ENCODE measurements at places on chromosomes 6 and 20.

- no peak for DNase-seq
These were observed 489.3 kb upstream of the FLRT3 start for GRCh38 chr20:14826543-14827313.

GRCh38 chr6:157200611-157201010 is 122.7 kb downstream of the TMEM242 start:
- DNase-seq = no peak

DNA sequence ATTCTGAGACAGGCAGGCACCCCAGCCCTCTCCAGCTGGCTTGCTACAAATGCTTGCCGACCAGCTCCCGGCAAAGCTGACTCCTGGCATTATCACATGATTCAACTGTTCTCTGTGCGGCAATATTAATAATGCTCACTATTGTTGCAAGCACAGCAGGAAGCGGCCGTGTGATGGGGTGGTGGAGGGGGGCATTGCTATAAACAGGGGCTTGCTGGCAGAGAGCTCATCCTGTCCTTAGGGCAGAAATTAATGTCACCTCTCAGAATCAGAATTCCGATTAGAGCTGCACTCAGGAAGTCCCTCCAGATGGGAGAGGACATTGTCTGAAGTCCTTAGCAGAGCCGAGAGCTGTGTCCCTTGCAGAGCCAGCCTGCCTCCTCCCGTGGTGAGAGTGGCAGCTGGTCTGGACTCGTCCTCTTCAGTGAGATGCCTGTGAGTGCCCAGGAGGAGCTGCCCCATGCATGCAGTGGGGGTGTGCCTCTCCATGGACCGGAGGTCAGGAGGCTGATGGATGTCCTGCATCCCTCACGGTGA is 162.5 kb downstream of the CDH4 start:
- no peak for DNase-seq

DNA sequence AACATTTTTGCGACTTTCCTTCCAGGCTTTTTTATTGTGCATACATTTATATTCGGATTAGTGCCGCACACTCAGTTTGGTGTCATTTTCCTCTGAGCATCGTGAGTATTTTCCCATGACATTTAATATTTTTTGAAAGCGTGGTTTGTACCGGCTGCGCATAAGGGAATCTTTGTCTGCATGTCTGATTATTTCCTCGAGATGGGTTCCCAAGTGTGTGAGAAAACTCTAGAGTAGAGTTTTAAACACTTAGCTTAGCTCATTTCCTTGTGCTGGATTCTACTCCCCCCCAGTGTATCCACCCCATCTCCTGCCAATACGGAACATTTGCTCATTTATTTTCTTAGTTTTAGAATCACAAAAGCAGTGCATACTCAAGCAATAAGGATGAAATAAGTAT is 94.3 kb downstream of the CDC5L start:
- no peak for DNase-seq

DNA sequence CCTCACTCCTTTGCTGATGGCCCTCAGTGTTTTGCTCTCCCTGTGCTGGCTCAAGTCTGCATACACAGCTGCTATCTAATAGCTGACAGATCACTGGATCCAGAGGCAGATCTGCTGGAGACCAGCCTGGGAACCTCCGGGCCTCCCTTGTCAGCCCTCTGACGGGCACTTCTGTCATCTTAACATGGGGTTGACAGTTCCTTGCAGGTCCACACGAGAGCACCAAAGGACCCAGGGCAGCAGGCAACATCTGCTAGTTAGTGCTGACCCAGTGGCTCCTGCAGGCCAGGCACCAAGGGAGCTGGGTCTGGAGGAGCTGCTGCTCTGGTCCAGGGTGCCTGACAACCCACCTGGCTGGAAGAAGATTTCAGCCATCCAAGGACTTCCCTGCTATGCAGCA is 208.1 kb downstream of the UST start:
- DNase-seq = no peak
